Activated T-cell treated with anti-CD3 and anti-CD28 coated beads for 48 hours (primary cell): ENCODE measurements at places on chromosomes 3 and 15.

DNA sequence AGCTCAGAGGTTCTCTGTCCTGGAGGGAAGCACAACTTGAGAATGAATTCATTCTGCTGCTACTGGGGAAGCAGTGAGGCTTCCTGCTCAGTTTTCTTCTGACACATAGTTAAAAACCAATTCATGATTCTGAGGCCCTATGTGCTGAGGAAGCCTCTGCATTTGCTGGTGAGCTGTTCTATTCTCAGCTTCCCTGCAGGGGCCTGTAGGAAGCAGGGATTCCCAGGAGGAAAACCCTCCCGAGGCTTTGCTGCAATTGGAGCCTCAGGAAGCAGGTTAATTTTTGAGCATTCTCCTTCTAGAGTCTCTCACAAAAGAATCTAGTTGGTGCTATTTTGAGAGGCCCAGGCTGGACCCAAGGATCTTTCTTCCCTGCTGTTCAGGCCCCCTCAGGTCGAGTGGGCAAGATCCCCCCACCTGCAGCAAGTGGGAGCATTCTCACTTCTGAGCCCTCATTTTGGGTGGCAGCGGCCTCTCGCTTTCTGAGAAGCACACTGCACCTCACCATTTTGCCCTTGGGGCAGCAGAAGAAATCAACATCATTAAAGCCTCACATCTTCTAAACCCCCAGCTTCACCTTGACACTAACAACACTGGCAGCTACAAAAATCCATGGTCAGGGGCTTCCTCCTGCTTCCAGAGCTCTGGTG is 197.5 kb upstream of the TSC22D2 start:
- no peak for DNase-seq

DNA sequence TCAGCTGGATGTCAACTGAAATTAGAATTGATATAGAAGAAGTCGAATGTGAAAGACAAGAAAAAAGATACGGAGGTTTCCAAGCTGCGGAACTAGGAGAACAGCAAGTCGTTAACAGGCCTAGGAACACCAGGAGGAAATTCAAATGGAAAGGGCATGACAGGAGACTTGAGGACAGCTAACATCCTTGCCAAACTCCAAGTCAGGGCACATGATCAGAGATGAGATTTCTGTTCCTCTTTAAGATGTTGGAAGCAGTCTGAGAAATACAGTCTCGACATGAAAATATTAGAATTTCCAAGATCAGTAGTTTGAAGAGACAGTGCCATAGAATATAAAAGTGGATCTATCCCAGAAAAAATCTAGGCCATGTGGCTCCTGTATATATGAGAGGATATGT is 5.0 kb downstream of the MYO5A start:
- DNase-seq = no peak

GRCh38 chr3:27688053-27688452 is 34.1 kb downstream of the EOMES start:
- no peak for DNase-seq

GRCh38 chr3:125129512-125129997 is 73.8 kb upstream of the HEG1 start:
- no peak for DNase-seq

DNA sequence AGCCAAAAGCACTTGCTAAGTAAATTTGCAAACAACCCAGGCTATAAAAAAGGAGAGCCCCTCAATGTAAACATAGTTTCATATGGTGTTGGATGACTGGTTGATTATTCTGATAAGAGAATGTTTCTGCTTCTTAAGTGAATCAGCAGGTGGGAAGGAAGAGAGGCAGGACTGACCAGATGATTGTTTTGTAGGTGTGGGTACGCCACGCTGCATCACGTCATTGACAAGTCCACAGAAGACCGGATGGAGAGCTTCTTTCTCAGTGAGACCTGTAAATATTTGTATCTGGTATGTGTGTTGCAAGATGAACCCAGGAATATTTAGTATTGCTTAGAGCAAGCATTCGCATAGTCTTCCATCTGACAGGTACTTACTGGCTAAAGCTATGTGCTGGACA is 23.4 kb downstream of the EDEM1 start:
- DNase-seq = no peak

- DNase-seq = no peak
Observed at GRCh38 chr15:69277316-69277715, 21.4 kb upstream of the PAQR5 start.

DNA sequence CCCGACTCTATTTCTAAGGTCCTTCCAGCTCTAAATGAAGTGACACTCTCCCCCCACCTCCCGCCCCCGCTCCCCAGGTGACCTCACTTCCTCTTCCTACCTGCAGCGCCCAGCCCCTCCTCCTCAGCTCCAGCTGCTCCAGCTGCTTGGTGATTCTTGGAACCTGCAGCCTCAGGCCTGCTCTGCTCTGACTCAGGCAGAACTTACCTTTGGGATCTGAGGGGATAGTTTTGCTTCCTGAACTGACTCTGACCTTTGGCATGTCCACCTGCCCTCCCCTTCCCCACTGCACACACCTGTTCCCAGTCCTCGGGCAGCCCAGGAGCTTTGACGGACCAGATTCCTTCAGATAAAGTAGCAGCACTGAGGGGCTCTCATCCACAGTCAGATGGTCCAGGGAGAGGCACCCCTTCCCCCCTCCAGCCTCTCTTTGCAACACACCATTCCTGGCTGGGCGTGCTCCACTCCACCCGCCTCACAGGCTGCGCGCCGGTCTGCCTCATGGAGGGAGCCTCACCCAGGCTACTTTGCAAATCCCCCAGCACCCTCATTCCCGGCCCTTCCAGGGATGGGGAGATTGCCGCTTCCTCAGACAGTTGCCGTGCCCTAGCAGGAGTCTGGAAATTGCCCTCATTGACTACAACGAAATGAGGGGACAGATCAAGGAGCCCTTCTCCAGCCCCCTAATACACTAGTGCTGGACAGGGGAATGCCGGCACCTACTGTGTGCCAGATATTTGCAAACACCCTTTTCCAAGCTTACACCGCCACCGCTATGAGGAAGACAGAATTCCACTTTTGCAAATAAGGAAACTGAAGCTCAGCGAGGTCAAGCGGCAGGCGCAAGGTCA is 692 bp upstream of the C15orf39 start:
- DNase-seq = no peak
